ENCODE measurements at places on chromosomes 16 and 17. TPM values are rescaled to one million over a fixed set of nuclear protein-coding genes. Genes with fewer than 3 reads are reported as not detected.

DNA sequence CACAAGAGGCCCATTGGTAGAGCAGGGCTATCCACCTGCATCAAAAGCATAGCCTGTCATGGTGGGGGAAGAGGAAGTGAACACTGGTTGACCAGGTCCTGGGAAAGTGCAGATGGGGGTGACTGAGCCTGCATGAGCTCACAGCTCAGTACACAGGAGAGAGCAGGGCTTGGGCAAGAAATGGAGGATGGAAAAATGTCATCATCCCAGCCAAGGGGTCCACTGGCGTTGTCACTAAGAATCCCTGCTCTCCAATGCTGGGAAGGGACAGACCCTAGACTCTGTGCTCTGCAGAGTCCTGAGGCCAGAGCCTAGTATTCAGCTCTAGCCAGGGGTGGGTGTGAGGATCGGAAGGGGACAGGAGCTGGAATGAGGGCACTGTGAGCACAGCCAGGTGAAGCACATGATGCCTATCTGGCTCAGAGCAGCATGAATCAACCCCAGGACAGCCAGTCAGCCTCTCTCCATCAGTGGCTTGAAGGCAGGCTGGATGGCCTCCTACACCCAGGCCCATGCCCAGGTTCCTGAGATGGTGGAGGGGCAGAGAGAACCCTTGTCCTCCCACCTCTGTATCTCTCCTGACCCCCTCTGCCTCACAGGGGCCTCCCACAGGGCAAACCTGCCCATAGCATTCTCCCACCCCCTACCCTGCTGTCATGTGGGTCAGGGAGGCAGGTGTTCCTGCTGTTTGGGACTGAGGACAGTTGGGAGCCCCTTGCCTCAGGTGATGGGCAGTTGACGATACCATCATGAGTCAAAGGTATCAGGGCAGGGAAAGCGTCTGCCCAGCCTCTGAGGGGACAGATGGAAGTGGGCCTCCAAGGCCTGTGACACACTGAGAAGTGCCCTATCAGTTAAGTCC, 13.8 kb upstream of the CTCF start:
- DNase-seq = no peak

- DNase-seq = no peak
These were observed 116.8 kb downstream of the ANKRD11 start for GRCh38 chr16:89373355-89374110.

DNA sequence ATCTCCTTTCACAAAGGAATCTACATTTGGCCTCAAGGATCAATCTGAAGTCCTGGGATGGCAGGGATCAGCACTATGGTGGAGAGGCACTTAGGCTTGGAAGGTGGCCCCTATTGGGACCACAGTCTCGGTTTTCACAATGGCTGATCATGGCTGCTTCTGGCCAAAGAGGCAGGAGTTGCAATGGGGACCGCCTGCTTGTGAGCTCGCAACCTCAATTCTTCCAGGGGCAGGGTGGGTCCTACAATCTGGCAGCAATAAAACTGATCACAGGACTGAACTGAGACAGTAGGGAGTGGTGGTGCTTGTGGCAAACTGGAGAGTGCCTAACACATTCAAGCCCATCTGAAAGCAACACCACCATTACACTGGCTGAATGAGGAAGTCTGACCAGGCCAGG, 83.1 kb downstream of the NETO2 start:
- no peak for DNase-seq

- no peak for DNase-seq
These were observed 220.6 kb upstream of the CHMP6 start for GRCh38 chr17:80770881-80771611.

OR1F1 gene
- total RNA-seq = not detected

All from Right ventricle myocardium superior (tissue), 1 donor.